ENCODE measurements at places on chromosomes 2 and 18.

DNA sequence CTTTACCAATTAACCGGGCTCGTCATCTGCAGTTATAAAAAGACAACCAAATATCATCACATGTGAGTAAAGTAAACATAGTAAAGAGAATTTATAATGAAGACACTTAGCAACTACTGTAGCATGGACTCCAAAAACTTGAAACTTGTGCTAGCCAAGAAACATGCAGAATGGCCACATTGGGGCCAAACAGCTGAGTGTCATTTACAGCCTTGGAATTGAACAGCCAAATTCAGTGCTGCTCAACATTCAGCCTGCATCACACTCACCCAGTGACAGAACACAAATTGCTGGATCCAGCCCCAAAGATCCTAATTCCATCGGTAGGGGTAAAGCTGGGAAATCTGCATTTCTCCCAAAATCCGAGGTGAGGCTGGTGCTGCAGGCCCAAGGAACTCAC lies 224.8 kb upstream of the GYPC start:
- DNase-seq: no peak

DNA sequence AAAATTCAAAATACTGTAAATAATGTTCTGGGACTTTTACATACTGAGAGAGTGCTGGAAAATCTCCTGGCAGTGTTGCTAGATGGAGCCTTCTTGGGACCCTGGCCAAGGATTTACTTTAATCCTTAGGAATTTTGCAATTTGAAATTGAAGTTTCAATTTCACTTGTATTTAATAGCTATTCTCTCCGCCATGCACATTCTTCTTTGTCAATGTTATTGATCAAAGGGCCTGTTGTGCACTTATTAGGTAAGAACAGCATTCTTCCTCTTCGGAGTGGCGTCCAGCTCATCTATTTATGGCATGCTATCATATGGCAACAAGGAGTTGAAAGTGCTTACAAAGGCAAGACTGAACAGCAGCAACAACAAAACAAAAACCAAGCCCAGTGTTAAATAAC lies 40.1 kb upstream of the SOS1 start:
- no peak for DNase-seq

DNA sequence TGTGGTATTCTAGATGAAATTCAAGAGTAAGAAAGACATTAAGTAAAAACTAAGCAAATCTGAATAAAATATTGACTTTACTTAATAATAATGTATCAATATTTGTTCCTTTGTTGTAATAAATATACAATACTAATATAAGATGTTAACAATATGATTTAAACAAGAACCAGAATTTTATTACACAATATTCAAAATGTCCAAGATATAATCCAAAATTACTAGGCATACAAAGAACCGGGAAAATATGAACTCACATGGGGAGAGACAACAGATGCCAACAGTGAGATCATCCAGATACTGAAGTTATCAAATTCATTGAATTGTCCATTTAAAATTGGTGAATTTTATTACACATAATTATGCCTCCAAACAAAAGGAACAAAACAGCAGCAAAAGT lies 286.3 kb downstream of the AFF3 start:
- DNase-seq: no peak

- no peak for DNase-seq
These were observed 81.8 kb upstream of the CREB1 start for GRCh38 chr2:207448006-207448405.

- no peak for DNase-seq
These were observed 102.4 kb downstream of the CABLES1 start for GRCh38 chr18:23237524-23238151.

DNA sequence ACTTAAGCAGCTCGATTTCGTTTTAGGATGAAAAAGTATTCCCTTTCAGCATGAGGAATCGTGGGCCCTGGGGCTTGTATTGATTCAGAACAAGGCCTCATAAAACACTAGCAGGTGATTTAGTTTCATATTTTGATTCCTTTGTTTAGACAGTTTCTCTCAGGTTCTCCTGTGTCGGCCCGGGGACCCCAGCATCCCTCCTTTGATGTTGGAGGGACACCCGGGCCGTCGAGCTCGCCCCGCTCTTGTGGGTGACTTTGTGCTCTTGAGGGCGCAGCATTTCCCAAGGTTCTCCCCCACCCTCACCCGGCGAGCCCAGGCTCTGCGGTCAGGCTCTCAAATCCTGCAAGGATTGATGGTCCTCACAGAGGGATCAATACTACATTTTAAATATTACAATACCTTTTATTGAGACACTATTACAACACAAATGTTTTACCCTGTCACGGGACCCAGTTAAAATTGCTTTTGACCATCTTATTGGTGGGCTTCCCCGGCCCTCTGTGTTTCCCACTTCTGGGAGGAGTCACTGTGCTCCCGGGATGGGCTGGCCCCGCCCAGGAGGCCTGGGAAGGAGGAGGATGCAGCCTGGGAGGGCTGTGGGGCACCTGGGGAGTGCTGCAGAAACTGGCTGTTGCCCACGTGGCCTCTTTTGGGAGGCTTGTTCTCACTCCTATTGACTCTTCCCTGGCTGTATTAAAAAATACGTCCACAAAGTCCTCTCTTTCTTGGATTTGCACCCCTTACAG lies 222.6 kb downstream of the INSIG2 start:
- DNase-seq: no peak

GRCh38 chr18:66438711-66439536 lies 165.0 kb downstream of the CDH19 start:
- DNase-seq: no peak

DNA sequence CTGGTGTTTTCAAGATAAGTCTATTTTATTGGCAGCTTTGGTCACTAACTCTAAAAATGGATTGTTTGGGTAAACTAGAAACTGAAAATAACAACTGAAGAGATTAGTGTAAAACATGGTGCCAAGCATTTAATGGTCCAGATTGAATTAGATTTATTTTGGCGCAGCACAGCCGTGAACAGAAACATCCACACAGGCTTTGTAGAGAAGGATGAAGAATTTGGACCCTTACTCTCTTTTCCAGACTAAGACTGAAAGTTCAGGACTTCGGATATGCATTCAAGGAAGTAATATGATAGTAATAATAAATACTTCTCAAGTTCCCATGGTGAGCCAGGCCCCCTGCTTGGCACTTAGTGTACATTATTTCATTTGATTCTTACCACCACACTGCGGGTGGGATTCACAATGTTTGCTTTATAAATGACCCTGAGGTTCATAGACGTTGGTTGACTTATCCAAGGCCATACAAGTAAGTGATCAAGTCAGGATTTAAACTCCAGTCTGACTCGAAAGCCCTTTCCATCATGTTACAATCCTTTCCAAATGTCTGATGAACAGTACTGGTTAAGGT lies 54.2 kb upstream of the ITGB6 start:
- no peak for DNase-seq

GRCh38 chr18:69557282-69557681 lies 156.6 kb downstream of the DOK6 start:
- DNase-seq: peak; percentile 12

- no peak for DNase-seq
These were observed 24.0 kb upstream of the NCL start for GRCh38 chr2:231488331-231488730.

GRCh38 chr18:51654488-51655326 lies 457.2 kb upstream of the MEX3C start:
- DNase-seq: no peak

DNA sequence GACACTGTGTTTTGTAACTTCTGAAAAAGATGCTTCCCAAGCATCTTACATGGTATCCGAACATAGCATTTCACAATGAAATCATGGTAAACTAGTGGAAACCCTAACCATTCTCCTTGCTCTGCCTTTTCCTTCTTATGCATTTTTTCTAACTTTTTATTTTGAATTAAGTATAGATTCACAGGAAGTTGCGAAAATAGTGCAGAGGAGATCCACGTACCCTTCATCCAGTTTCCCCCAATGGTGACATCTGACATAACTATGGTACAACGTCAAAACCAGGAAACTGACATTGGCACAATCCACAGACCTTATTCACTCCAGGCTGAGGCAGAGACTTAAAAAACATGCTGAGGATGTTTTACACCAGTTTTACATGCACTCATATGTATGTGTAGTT lies 38.3 kb downstream of the AAK1 start:
- no peak for DNase-seq

DNA sequence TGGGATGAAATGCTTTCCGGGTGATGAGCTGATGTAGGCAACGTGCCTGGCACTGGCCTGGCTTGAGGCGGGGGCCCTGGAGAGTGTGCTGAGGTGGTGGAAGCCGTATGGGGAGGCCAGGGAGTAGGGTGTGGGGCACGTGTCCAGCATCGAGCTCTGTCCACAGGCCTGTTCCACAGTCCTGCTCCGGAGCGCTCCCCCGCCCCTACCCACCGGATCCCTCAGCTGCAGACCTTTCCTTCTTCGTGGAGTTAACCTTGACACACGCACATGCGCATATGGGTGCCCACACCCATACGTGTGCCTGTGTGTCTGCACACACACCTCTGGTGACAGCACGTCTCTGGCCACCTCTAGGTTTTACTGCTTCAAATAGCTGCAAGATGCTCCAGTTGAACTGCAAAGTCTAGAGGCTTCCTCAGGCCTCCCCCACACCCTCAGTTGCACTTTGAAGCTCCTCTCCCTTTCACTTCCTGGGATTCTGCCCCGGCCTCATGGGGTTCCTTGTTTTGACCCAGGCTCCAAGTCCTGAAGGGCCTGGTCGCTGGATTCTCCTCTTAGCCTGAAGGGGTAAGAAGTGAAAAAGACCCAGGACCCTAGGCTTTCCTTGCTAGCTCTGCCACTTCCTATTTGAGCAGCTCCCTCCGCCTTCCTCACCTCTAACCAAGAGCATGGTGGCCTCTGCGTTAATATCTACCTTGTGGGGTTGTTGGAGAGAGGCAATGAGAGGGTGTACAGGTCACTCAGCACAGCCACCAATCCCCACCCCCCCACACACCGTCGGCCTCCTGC lies 49.5 kb downstream of the INHBB start:
- no peak for DNase-seq

GRCh38 chr2:71788601-71789240 lies 335.4 kb downstream of the DYSF start:
- no peak for DNase-seq

- DNase-seq: no peak
These were observed 3.2 kb upstream of the MAPRE2 start for GRCh38 chr18:35038029-35038428.

DNA sequence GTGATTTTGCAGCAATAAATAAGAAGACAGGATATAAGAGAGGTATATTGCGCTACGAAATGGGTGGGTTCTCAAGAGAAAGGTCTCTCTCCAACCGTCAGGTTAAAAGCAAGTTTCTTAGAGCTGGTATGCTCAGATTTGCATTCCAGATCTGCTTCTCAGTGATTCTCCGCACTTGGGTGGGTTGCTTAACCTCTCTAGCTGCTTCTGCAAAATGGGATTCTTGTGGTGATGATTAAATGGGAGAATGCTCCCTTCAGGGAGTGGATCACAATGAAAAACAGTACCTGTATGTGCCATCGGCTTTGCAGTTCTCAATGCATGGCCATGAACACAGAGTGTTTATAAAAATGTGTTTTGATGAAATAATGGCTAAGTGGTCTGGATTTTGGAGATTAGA lies 477.7 kb downstream of the TNS1 start:
- no peak for DNase-seq

DNA sequence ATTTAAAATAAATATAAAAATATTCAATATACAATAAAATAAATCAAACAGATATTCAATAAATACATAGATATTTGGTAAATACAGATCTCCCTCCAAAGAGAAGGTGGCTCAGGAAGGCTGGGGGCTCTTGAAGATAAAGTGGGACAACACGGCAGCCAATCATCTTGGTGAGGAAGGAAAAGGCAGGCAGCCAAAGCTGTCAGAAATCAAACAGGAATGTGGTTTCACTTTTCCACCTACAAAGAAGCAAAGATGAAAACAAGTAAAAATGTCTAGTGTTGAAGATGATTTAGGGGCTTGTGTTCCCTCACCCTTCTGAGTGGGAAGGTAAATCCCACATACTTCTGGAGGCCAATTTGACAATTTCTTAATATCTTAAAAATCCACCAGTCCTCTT lies 85.7 kb downstream of the B3GNT2 start:
- DNase-seq: no peak

- no peak for DNase-seq
These were observed 37.5 kb upstream of the HAAO start for GRCh38 chr2:42829671-42830440.

DNA sequence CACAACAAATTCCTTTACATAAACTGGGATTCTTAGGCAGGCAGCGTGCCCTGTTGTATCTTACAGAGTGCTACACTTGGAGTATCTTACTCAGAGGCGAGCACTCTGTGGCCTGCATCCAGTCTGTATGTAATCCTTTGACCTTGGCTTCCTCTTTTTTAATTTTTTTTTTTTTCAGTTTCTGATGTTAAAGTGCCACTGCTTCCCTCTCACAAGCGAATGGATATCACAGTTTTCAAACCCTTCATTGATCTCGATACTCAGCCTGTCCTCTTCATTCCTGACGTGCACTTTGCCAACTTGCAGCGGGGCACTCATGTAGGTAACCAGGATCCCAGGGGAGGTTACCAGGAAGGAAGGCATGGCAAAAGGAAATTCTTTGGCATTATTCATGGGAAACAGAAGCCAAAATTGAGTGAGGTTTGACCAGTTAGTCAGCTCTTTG lies 40.4 kb downstream of the GRHL1 start:
- DNase-seq: no peak

GRCh38 chr2:2843969-2844548 lies 513.0 kb upstream of the MYT1L start:
- no peak for DNase-seq

DNA sequence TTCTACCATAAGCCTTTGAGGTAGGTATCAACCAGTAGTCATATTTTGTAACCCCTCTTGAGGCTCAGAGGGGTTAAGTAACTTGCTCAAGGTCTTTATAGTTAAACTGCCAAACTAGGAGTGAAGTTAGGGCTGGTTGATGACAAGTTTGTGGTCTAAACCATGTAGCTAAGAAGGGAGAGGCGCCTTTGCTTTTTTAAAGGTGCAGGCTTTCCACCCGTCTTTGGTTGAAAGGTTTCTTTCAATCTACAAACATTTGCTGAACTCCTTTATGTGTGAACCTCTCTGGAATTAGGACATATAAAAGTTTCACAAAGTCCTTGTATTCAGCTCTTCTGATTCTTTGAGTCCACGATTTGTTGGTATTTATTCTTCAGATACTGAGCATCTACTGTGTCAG lies 2.4 kb upstream of the MTA3 start:
- DNase-seq: no peak

DNA sequence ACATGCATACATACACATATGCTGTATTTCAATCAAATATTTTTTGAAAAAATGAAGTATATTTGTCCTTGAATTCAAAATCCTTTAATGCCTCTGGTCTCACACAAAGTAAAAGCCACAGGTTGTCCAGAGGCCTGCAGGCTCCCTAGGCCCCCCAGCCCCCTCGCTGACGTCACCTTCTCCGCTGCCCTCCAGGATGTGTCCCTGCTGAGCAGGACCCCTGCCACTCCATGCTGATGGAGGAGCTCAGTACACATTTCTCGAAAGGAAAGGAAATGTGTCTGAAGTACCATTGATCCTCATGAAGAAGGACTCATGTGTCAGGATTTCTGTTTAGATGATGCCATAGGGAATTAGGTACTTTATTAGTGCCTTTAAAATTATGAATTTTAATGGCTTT lies 212.1 kb downstream of the LDLRAD4 start:
- no peak for DNase-seq

Data from right renal cortex interstitium (tissue), 3 donors.